ENCODE measurements at places on chromosomes 1 and 21.

GRCh38 chr1:87334351-87335174 is 5.9 kb downstream of the LMO4 start:
- peak; percentile 61 for DNase-seq

- peak; percentile 66 for DNase-seq
Measured at GRCh38 chr1:160997323-160998038, 23.5 kb downstream of the F11R start.

DNA sequence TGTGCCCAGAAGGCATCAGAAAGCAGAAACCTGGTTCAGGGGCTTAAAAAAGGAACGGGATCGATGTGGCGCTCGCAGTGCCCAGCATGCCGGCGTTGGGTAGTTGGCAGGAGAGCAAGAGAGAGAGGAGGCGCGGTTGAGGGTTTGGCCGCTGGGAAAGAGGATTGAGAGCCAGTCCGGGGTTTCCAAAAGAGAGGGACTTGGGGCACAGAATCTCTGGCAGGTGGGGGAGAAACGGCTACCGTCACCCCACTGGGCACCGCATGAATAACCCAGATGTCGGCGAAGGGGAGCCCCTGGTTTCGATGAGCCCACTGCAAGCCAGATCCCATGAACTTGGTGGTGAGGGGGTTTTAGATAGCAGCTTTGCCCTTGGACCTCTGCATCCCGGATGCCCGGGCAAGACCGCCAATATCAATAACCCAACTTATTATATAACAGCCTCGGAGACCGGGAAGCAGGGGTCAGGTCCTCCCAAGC is 60.4 kb upstream of the ACOT11 start:
- DNase-seq = no peak

- DNase-seq = no peak
Measured at GRCh38 chr1:16235944-16236510, 956 bp downstream of the CPLANE2 start.

DNA sequence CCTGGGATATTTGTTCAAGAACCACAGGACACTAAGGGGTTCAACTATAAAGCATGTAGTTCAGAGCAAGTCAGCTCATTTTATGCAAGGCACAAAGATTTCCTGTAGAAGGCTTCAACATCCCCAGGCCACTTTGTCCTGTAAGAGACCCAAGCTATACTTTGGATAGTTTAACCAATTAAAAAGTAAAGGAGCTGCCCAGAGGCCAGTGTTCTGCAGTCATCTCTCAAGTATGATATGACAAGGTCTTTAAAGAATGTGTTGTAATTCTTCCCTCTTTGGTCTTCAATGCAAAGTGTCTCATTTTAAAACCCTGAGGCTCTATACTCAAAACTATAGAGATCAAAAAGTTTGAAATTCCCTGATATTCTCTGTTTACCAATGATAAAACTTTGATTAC is 34.1 kb downstream of the KRTAP20-3 start:
- no peak for DNase-seq

GRCh38 chr1:65477414-65478378 is 57.2 kb downstream of the LEPR start:
- no peak for DNase-seq

- DNase-seq = no peak
Measured at GRCh38 chr1:44822131-44822701, 13.9 kb downstream of the BTBD19 start.

DNA sequence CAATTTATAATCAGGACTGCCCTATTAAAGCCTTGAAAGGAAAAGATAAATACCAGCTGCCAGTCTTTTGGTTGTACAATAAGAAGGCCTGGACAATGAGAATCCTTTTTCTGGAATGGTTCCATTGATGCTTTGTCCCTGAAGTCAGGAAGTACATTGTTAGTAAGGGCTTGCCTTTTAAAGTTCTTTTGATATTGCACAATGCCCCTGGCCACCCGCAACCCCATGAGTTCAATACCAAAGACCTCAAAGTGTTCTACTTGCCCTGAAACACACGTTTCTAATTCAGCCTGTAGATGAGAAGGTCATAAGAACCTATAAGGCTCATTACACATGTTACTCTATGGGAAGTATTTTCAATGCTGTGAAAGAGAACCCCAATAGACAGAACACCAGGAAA is 112.1 kb downstream of the OLFM3 start:
- no peak for DNase-seq

DNA sequence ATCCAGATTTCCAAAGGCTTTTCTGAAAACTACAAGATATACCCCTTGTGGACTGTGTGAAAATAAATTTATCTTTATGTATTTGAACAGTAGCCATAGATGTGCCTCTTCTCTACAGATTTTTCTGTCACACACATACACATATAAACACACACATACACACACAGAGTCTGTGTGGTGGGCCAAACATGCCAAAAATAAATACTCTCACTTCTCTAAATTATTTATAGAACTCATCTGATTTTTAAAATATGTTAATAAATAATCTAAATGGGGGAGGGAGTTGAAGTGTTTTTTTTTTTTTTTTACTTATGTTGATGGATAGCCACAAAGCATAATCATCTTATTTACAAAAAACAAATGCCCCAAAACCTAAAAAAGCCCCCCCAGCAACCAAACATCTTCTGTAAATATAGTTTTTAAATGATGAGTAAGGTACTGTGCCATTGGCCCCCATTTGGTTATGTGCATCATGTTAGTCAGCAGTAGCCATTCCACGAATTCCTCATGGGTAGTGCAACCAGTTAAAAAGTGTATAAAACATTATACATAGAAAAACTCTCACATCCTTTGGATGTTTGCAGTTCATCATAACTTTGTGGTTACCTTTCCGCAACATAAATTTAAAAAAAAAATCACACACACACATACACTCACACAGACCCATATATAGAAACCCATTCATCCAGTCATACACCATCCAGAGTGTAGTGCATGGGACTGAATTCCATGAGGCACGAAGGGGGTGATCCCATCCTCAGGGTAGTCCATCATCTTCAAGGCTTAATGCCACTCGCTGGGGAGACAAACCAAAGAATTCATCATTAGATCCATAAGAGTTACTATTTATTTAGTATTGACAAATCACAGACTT is 8.2 kb upstream of the MAGOH start:
- no peak for DNase-seq

GRCh38 chr1:12654657-12655056 is 10.8 kb downstream of the AADACL4 start:
- DNase-seq = no peak

- DNase-seq = no peak
Measured at GRCh38 chr1:227771771-227772170, 36.5 kb downstream of the SNAP47 start.

GRCh38 chr1:46030074-46030870 is 102.2 kb downstream of the PIK3R3 start:
- no peak for DNase-seq

GRCh38 chr1:206560007-206560716 is 52.1 kb downstream of the EIF2D start:
- no peak for DNase-seq

GRCh38 chr21:44366586-44367211 is 13.3 kb downstream of the TRPM2 start:
- no peak for DNase-seq

DNA sequence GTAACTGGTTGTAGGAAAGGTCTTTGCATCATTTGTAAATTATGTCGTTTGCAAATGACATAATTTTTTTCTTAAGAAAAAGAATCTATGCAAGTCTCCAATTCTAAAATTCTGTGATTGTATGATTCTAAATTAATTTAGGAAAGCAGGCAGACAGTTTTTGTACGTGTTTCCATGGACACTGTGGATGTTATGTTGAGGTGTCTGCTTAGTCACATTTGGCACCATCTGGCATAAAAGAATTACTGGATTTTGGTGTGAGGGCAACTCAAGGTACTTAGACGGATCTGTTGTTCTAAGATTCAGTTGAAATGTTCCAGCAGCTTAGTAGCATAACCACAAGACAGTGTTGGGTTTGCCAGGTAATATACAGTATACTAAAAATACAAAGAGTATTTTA is 42.5 kb downstream of the C1orf21 start:
- DNase-seq = no peak
